T-cell (primary cell): ENCODE measurements at places on chromosomes 2 and 18. TPM values are rescaled to one million over a fixed set of nuclear protein-coding genes. Genes with fewer than 3 reads are reported as not detected.

- no peak for DNase-seq
Observed at GRCh38 chr2:195150819-195151218, 506.2 kb upstream of the SLC39A10 start.

- no peak for DNase-seq
Observed at GRCh38 chr18:32684096-32684495, 88.7 kb downstream of the KLHL14 start.

DNA sequence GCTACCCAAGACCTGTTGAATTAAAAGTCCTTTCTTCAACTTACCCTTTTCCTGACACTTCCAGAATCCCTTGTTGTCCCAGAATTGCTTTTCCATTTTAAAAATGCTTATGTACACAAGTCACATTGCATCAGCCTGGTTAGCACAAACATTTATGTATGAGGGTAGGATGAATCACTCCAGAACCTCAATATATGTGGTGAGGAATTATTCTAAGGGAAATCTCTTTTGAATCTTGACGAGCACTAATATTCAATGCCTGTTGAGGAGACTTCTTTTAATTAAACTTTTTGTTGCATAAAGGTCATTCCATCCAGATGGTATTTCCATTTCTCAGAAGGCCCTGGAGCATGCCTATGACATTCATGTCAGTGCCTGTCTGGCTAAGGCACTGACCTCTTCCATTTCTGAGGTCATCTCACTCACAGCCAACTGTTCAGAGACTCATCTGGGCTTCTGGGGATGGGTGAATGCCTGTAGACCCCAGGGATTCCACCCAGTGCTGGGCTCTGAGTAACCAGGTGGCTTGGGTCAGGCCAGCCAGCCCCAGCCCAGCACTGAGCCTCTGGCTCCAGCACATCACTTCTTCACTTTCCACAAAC is 28.2 kb downstream of the ACMSD start:
- DNase-seq: no peak

DNA sequence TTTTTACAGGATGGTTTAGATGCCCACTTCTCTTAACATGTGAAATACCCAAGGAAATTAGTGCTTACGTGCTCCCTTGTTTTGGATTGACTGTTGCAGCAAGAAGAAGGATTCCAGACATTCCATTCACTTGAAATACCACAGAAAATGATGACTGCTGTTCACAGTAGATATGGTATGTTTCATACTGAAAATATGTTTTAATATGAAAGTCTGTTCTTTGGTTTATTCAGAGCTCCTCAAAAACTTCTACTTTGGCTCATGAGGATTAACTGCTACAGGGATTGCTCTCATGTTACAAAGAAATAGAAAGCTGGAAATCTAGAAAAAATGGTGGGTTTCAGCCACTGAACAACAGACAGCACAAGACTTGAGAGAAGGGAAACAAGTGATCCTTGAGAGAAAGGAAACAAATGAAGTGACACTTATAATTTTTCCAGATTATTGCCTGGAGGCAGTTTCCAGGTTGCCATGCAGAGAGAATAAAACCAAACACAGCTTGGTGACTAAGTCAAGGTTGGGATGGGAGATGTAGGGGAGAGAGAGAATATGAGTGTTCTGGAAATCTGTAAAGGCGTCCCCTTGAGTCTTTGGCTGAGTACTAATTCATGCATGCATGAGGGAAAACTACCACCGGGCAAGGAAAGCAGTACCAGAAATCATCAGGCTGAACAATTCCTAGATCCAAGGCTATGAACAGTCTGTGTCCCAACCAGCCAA is 348.1 kb downstream of the CLIP4 start:
- no peak for DNase-seq

DNA sequence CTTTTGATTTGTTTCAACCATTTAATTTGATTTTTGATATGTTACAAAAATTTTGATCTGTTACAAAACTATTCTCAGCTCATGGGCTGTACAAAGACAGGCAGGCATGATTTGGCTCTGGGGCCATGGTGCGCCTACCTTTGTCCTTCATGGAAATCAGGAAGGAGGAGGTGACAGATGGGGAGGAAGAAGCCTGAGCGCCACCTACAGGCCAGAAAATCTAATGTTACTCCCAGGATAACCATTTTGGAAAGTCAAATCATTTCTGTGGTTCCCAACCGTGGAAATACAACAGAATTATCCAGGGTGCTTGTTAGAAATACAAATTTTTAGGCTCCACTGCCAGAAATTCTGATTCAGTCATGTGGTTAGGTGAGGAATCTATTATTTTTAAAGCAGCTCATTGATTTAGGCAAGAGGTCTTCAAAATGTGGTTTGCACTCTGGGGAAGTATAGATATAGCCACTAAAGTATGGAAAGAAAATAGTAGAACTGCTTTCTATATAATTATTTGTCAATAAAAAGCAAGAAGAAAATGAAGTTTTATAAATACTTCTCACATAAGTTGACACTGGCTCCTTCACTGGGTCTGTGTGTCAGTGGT is 93.9 kb downstream of the EVA1A start:
- DNase-seq: no peak

CNDP1 gene
- total RNA-seq: not detected

KCNF1 gene
- total RNA-seq: not detected

RIT2 gene
- not detected for total RNA-seq
